Naive B cell (primary cell): ENCODE measurements at places on chromosomes 2 and 18. TPM values are rescaled to one million over a fixed set of nuclear protein-coding genes. Genes with fewer than 3 reads are reported as not detected.

ARHGEF33 gene
- 0.30 TPM for polyA plus RNA-seq

SPDYA gene
- 0.29 TPM for polyA plus RNA-seq

DNA sequence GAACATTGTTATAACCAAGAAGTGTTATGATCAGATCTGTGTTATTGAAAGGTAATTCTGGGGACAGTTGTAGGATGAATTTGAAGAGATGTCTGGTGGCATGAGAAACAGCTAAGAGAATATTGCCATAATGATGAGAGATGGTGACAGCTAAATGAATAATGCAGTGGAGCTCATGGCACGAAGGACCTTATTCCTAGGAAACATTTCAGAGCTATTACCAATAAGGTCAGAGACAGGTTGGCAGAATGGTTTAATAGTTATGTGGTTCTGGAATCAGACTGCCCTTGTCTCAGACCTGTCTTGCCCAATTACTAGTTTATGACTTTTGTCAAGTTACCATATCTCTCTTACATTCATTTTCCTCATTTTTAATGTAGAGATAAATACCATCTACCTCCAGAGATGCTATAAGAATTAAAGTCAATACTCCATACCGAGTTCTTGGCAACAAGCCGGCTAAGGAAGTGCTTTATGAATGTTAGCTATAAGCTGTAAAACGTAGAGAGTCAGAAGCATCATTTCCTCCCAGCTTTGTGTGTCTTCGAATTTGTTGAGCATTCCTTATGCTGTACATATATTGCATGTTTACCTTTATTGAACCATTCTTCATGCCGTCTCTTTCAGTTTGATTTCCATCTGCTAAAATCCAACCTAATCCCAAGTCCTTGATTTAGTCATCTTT is 73.6 kb upstream of the COL5A2 start:
- no peak overlapping the region for H3K4me3 ChIP-seq
- no peaks in the 10 kb centered on the region for H3K27me3 ChIP-seq
- no peak for DNase-seq
- no peaks in the 10 kb centered on the region for H3K4me1 ChIP-seq
- no peak overlapping the region for H3K27ac ChIP-seq

DNA sequence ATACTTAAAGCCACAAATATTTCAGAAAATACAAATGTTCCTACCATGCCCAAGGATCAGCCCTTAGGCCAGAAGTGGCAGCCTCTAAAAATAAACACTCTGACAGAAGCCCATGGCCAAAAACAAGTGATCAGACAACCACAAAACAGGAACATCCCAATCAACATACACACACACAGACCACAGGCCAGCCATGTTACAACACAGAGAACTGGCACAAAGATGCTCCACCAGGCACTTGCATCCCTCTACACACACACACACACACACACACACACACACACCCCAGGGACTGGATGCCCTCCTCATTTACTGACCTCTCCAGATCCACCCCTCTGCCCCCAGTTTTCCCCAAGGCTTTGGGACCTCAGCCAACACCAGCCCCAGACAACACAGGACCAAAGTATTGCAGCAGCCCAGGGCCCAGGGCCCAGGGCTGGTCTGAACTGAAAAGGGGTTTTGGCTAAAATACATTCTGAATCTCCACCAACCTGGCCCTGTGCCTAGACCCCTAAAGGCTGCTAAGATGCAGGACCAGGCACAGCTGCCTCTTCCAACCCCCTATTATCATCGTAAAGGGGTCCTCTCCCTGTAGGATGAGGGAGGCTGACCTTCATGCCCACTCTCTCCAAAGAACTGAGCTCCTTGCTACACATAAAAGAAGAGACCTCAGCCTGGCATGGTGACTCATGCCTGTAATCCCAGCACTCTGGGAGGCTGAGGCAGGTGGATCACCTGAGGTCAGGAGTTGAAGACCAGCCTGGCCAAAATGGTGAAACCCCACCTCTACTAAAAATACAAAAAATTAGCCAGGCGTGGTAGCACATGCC is 151.4 kb downstream of the TNS1 start:
- H3K4me3 ChIP-seq: no peak overlapping the region
- H3K36me3 ChIP-seq: no peaks in the 10 kb centered on the region
- peaks cover 19% of the 10 kb centered on the region for H3K27me3 ChIP-seq
- no peak for DNase-seq
- H3K4me1 ChIP-seq: peaks cover 10% of the 10 kb centered on the region

GRCh38 chr2:147003081-147003480 is 841.7 kb upstream of the ACVR2A start:
- no peak overlapping the region for H3K27ac ChIP-seq
- DNase-seq: no peak
- H3K4me1 ChIP-seq: no peaks in the 10 kb centered on the region
- H3K36me3 ChIP-seq: no peaks in the 10 kb centered on the region

GRCh38 chr2:5060956-5061355 is 631.2 kb upstream of the SOX11 start:
- DNase-seq: no peak
- no peaks in the 10 kb centered on the region for H3K36me3 ChIP-seq
- H3K4me1 ChIP-seq: no peaks in the 10 kb centered on the region
- H3K27ac ChIP-seq: no peak overlapping the region

DNA sequence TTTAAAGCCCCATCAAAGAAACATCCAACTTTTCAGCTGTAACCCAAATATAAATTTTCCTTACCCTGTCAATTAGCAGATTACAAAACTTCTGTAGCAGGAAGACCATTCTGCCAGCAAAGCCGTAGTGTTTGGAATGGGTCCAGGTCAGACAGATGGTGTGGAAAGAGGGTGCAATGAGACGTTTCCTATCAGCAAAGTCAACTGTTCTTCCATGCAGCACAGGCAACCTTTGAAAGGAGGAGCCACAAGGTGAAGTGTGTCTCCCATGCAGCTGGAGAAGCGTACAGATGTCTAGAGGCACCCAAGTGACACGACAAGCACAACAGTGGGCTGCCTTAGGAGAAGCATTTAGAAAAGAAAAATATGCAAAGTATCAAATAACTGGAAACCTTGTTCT is 83.7 kb downstream of the SP3 start:
- no peaks in the 10 kb centered on the region for H3K4me1 ChIP-seq
- no peak overlapping the region for H3K4me3 ChIP-seq
- H3K27me3 ChIP-seq: peaks cover 28% of the 10 kb centered on the region
- DNase-seq: no peak
- no peak overlapping the region for H3K27ac ChIP-seq

DNA sequence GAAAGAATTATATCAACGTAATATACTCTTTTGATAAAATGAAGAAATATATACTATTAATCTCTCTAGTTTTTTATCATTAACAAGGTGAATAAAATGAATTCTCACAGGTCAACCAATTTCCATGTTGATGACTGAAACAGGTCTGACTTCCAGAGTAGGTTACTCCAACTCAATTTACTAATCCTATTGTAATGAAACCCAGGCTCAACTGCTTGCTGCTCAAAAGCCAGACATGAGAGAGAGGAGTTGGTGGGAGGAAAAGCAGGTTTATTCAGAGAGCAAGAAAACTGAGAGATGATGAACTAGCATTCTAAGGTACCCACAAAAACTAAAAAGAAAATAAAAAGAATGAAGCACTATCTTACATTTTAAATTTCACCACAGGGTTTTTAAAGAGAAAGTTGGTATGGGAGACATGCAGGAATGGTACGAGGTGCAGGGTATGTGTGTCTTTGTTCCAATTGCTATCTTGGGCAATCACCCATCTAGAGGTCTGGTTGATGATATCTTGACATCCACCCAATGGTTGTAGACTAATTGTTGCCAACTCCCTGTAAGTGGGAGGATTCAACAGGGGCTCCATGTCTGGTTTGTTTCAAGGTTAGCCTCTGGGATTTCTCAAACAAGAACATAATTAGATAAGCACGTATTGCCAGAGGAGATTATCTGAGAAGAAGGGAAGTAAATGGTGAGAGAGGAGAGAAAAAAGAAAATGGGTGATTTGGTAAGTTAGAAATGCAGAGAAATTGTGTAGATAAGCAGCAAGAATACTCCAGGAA is 471.4 kb upstream of the REG3G start:
- H3K4me3 ChIP-seq: no peak overlapping the region
- H3K36me3 ChIP-seq: no peaks in the 10 kb centered on the region
- H3K4me1 ChIP-seq: no peaks in the 10 kb centered on the region
- H3K27me3 ChIP-seq: no peaks in the 10 kb centered on the region

CNGA3 gene
- polyA plus RNA-seq: not detected

- peak; percentile 23 for DNase-seq
- peak overlapping the region; percentile 83 for H3K4me3 ChIP-seq
- no peaks in the 10 kb centered on the region for H3K36me3 ChIP-seq
- no peaks in the 10 kb centered on the region for H3K27me3 ChIP-seq
- H3K4me1 ChIP-seq: peaks cover 23% of the 10 kb centered on the region
Measured at GRCh38 chr2:218438596-218438995, 19.7 kb downstream of the VIL1 start.

KIF5C gene
- 0.82 TPM for polyA plus RNA-seq
